Stimulated activated effector memory CD8-positive, alpha-beta T cell treated with anti-CD3 and anti-CD28 coated beads, Interleukin-12 subunit alpha, Interleukin-12 subunit beta, amount 100 ng/mL, for 72 hours (primary cell): ENCODE measurements at places on chromosomes 16 and 17.
A peak's percentile ranks its signal among the peaks of the same experiment; 100 is the strongest.

DNA sequence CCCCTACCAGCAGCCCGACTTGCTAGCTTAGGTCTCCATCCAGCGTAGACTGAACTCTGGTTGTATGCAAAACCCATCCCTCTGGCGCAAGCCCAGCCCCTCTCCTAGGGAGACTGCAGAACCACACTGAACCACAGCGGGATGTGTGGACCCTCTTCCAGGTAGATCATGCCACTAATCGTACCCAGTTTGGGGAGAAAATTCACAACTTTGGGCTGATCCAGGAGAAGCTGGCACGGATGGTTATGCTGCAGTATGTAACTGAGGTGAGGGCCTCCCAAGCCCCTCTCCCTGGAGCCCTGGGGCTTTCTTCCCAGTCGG is 3.2 kb downstream of the ACADVL start:
- DNase-seq = no peak

GRCh38 chr17:72587773-72588511 is 467.1 kb downstream of the SOX9 start:
- DNase-seq = no peak

GRCh38 chr16:68778551-68779231 is 41.6 kb downstream of the CDH1 start:
- DNase-seq = no peak

- no peak for DNase-seq
These were observed 66.7 kb downstream of the SOX9 start for GRCh38 chr17:72187556-72187955.

- DNase-seq = no peak
These were observed 14.1 kb upstream of the IL34 start for GRCh38 chr16:70632273-70632672.

GRCh38 chr17:48251950-48252349 is 144.4 kb downstream of the SNX11 start:
- no peak for DNase-seq

- DNase-seq = no peak
These were observed 21.1 kb upstream of the MLKL start for GRCh38 chr16:74721716-74722115.

DNA sequence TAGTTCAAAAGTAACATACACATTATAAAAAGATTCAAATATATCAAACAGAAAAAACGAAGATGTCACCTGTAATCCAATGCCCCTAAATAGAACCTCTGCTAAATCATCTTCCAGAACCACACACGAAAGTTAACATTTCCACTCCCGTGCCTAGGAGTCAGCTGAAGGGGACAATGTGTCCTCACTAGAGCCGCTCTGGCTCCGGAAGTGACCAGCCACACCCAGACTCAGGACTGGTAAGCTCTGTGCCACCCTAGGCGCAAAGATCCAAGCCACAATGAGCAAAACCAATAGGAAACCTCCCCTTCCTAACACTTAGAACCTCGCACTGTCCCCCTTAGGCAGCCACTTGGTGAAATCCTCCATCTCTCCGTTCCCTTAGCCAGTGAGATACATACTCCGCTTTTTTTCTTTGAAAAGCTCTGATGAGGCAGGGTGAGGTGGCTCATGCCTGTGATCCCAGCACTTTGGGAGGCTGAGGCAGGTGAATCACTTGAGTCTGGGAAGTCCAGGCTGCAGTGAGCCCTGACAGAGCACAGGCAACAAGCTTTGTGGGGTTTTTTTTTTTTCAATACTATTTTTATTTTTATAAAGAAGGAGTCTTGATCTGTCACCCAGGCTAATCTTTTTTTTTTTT is 11.8 kb downstream of the CTRB1 start:
- DNase-seq = no peak

- no peak for DNase-seq
These were observed 325.3 kb downstream of the UTP18 start for GRCh38 chr17:51585514-51586104.

DNA sequence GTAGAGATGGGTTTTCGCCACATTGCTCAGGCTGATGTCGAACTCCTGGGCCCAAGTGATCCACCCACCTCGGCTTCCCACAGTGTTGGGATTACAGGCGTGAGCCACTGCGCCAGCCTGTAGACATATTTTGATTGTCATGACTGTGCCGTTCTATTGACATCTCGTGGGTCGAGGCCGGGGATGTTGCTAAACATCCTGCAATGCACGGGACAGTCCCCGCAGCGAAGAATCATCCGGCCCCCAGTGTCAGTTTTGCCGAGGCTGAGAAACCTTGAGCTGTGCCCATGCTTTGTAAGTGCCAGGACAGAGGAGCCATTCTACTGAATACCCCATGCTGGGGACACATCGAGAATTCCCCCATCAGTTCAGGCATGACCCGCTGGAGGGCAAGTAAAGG is 69.1 kb upstream of the GSE1 start:
- DNase-seq = no peak

GRCh38 chr17:2123375-2124251 is 68.7 kb downstream of the HIC1 start:
- DNase-seq = no peak

- DNase-seq = no peak
These were observed 43.2 kb downstream of the GOSR1 start for GRCh38 chr17:30520436-30520835.

GRCh38 chr16:57262841-57263540 is 17.9 kb downstream of the ARL2BP start:
- no peak for DNase-seq

GRCh38 chr16:70749006-70749678 is 51.8 kb downstream of the VAC14 start:
- no peak for DNase-seq

DNA sequence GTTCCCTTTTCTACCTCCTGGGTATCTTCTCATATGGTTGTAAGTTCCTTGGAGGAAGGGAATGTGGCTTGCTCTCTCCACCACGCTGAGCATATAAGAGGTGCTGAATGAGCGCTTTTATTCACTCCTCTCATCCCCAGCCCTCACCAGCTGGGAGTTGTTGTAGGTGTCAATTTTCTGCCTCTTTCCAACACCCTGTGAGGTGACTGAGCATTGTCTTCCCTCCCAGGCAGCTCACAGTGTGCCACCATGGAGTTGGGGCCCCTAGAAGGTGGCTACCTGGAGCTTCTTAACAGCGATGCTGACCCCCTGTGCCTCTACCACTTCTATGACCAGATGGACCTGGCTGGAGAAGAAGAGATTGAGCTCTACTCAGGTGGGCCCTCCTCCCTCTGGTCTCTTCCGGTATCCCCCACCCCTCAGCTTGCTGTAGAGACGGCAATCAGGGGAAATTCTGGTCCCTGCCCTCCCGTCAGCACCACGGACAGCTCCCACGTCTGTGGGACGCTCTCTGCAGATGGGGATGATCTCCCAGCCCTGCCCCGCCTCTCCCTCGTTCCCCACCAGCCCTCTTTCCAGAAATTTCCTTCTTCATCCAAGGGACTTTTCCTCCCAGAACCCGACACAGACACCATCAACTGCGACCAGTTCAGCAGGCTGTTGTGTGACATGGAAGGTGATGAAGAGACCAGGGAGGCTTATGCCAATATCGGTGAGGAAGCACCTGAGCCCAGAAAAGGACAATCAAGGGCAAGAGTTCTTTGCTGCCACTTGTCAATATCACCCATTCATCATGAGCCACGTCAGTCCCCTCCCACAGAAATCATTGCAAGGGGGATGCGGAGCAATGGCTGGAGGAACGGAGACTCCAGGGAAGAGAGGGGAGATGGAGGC is 18.3 kb downstream of the CIITA start:
- DNase-seq = peak; percentile 25

DNA sequence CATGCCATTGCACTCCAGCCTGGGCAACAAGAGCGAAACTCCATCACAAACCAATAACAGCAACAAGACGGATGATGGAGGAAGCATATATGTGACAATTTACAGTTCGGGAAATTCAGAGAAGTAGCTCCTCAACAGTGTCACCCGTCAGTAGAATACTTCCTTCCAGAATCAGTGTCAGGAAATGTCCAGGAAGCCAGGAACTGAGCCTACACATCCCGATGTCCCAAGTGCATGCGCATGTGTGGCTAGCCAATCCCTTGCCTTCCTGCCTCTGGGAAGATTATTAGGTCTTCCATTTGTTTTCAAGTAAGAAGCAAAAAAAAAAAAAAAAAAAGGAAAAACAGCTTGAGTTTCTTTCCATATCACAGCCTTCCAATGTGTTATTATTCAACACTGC is 1.4 kb upstream of the PITPNC1 start:
- DNase-seq = no peak

- DNase-seq = no peak
These were observed 1.3 kb downstream of the TLCD3A start for GRCh38 chr17:733743-734142.

DNA sequence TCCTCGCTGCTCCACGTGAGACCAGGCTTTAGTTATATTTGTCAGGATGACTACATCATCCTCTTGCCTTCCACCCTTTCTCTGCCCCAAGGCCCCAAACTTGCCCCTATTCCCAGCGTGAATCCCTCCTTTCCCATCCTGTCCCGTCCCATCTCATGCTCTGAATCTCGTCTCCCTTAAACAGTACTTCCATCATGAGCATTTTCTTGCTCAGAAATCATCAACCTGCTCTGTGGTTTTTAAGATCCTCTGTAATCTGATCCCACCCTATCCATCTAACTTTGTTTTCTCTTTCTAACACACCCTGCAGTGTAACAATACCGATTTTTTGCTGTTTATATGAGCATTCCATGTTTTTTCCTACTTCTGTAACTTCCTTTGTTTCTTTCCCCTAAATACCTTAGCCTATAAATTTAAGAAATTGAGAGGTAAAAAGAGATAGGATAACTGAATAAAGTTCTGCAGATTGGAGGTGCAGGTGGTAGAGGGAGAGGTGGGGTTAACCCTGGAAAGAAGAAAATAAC is 39.7 kb downstream of the MRTFB start:
- no peak for DNase-seq

- DNase-seq = no peak
These were observed 296.6 kb downstream of the MAF start for GRCh38 chr16:79303959-79304387.

GRCh38 chr16:47731252-47731651 is 270.1 kb downstream of the PHKB start:
- no peak for DNase-seq

DNA sequence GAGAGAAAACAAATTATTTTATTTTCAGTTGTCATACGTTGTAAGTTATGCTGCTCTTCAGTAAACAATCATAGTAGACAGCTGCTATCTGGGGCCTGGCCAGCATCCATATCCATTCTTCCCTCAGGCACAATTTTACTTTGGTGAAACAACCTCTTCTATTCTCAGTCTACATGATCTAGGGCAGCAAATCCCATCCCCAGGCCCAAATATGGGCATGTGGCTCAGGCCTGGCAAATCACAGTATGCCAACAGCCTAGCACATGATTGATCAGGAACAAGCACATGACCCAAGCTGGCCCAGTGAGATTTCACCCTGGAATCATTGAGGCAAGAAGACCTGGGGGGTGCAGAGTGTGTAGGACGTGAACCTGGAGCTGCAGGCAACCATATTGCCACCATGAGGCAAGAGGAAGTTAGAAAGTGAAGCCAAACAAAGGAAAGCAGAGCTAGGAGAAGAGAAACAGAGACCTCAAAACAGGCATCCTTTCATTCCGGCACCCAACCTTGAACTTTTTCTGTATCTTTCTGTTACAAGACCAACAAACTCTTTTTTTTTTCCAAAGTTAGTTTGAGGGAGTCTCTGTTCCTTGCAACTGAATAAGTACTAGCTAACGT is 10.3 kb upstream of the ABCC12 start:
- no peak for DNase-seq

DNA sequence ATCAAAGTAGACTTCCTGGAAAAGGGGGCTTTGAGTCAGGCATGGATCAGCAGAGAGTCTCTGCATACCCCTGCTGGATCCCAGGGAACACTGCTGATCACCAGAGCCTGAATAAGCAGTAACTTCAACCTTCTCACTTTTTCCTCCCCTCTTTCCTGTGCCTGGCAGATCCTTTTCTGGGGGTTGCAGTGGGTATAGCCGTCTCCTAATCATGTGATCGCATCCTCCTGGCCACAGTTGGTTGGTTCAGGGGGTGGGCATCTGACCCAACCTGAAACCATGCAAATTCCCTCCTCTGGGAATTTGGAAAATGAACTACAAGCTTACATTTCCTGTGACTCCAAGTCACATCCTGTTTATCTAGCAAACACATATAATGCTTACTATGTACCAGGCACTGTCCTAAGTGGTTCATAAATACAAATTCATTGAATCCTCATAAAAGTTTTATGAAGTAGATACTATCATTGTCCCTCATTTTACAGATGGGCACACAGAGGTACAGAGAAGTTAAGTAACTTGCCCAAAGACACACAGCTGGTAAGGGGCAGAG is 120.3 kb downstream of the AXIN2 start:
- DNase-seq = no peak

DNA sequence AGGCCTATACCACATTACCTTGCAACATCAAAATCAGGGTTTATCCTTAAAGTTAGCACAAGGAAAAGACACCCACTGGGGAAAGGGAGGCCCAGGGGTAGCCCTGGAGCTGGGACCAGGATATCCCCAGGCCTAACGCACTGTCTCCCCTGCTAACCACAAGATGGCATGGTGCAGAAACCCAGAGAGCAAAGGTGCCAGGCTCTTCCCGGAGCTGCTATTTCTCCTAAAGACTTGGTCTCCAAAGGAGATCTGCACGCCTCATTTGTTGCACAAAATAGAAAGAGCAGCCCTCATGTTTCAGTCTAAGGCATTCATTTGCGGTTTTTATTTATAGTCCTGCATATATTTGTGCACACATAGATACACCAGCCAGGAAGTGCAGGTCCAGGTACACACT is 408.6 kb downstream of the SOX9 start:
- DNase-seq = no peak

- no peak for DNase-seq
These were observed 18.0 kb downstream of the CCR7 start for GRCh38 chr17:40547079-40547784.

DNA sequence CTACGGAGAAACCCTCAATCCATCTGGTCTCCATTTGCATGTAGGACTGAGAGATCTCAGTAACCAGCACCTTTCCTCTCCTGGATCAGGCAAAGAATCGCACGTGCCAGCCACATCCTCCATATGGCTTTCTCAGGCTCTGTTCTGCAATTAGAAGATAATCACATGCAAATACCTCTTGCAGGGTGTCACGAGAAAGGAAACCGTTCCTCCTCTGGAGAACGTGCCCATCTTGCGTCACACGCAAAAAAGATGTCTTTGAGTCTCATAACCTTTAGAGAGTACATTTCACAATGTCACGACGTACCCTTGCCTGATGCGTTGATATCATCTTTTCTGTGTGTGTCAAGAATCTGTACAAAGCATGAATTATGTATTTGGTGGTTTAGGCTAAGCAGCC is 36.2 kb upstream of the DNAH17 start:
- DNase-seq = no peak

- no peak for DNase-seq
These were observed 20.2 kb downstream of the METTL22 start for GRCh38 chr16:8641671-8642070.

DNA sequence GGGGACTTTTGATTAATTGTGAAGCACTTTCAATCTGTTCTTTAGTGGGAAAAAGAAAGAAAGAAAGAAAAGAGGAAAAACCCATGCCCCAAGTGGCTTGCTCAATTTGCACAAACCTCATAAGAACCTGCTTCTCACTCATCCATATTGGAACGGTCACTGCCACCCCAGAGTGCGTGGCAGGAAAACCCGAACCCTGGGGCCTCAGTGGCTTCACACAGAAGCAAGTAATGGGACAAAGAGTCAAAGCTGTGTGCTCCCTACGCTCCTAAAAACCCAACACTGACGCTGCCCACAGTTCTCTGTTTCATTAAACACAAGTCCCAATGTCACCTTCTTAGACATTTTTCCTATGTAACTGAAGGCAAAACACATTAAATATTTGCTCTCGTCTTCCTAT is 1.2 kb downstream of the SLC6A4 start:
- no peak for DNase-seq
